ENCODE measurements at places on chromosomes 3 and 15. TPM values are rescaled to one million over a fixed set of nuclear protein-coding genes. Genes with fewer than 3 reads are reported as not detected.
A peak's percentile ranks its signal among the peaks of the same experiment; 100 is the strongest.

GRCh38 chr3:138824114-138824506 is 10.6 kb downstream of the PIK3CB start:
- DNase-seq, result no peak

DNA sequence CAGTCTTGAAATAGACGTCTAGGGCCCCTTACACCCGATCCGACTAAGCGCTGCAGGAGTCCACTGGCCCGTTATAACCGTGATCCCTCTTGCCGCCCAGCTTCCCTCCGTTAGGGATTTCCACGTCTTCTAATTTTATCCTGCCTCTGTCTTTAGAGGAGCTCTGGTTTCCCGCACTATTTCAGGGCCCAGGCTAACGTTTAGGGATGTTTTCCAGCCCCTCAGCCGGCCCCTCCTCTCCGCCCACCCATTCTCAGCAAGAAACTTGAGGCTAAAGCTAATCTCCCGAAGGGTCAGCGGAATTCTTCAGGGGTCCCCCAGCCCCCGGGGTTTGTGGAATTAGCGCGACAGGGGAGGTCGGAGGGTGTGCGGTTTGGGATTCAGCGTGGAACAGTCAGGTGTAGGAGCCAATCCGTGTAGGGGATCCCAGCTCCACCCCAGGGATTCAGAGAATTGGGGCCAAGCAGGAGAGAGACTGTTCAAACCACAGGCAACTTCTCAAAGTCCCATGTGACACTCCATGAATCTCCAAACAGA is 1.6 kb downstream of the PTX3 start:
- DNase-seq, result peak; percentile 63

Gene ISG20
- polyA plus RNA-seq, result 51.9 TPM

- no peak for DNase-seq
Measured at GRCh38 chr3:187292181-187292580, 644 bp upstream of the MASP1 start.

GRCh38 chr3:19573644-19574043 is 360.4 kb downstream of the EFHB start:
- no peak for DNase-seq

- no peak for DNase-seq
Measured at GRCh38 chr3:183862610-183863009, 22.1 kb downstream of the PARL start.

GRCh38 chr3:141722081-141722480 is 16.0 kb upstream of the RNF7 start:
- DNase-seq, result no peak

DNA sequence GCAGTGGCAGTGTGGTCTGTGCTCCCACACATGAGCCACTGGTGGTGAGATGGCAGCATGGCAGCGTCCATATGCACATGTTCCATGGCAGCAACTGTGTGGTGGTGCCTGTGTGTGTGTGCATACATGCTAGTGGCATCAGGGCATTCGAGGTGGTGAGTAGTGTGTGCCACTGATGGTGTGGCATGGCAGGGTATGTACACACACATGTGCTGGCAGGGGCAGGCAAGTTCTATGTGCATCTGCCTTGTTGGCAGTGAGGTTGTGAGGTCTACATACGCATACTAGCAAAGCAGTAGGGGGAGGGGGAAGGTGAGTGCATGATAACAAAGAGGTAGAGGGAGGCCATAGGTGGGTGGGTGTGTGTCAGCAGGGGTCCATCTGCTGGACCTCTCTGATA is 378.7 kb downstream of the C3orf38 start:
- DNase-seq, result no peak

DNA sequence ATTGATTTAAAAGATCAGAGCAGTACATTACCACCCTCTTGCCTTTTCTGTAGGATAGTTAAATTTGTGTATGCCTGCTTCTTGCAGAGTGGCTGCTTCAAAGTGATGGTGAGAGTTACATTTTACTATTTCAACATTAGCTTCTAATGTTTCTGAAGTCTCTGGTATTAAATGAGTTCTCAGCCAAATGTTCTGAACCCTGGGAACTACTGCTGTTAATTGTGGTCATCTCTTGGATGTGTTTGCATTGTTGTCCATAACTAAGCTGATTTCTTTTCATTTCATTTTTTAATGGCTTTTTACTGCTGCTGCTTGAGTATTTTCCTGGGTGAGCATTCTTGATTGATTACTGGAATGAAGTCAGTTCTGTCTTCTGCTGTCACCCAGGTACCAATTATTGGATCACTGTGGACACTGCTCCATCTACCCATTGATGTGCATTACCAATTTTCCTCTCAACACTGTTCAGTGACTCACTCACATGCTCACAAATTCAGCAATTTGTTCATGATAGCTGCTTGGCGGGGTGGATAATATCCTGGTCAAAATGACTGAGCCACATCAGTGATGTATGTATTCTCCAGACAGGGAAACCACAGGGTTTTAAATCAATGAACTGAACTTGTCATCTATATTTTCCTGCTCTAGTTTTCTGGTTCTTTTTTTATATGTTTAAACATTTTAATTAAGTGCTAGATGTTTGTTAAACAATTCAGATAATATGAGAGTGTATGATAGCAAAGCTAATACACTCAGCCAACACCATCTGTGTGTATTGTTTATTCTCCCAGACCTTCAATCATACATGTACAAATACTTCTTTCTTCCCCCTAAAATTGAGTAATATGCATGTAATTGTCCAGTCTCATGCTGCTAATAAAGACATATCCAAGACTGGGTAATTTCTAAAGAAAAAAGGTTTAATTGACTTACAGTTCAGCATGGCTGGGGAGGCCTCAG is 587.6 kb downstream of the RSL24D1 start:
- no peak for DNase-seq

GRCh38 chr3:128788268-128788869 is 62.4 kb downstream of the RAB7A start:
- no peak for DNase-seq

GRCh38 chr3:1117843-1118473 is 25.1 kb downstream of the CNTN6 start:
- DNase-seq, result peak; percentile 16

- no peak for DNase-seq
Measured at GRCh38 chr15:27706300-27706699, 392.8 kb downstream of the OCA2 start.

DNA sequence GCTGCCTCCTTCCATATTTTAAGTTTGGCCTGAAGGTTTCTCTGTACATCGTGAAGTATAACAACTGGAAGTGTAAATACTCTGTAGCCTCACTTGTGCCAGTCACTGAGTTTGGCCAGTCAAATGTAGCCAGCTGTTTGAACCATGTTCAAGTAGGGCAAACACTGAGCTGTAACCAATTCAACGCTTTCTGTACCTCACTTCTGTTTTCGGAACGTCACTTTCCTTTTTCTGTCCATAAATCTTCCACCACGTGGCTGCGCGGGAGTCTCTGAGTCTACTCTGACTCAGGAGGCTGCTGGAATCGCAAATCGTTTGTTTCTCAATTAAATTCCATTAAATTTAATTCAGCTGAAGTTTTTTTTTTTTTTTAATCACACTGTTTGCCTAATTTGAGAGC is 88.8 kb upstream of the RARB start:
- DNase-seq, result no peak

Gene ANKRD34C
- not detected for polyA plus RNA-seq

DNA sequence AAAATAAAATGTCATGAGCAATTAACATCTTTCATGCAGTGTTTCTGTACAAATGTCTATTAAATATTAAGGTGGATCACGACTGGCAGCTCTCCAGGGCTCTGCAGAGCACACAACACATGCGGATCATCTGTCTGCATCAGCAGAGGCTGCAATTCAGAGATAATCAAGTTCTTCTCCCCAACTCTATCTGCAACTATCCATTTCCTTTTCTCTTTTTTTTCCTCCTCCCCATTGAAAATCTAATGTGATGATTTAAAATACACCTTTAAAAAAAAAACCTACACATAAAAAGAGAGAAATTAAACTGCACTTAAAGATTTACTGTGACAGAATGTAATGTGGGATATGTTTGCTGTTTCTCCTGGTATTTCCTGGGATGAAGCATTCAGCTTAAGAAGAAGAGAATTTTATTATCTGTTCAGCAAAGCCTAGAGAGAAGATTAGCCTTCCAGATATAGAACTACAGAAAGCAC is 352.6 kb upstream of the CCDC54 start:
- peak; percentile 16 for DNase-seq

Gene PRTG
- 0.53 TPM for polyA plus RNA-seq

DNA sequence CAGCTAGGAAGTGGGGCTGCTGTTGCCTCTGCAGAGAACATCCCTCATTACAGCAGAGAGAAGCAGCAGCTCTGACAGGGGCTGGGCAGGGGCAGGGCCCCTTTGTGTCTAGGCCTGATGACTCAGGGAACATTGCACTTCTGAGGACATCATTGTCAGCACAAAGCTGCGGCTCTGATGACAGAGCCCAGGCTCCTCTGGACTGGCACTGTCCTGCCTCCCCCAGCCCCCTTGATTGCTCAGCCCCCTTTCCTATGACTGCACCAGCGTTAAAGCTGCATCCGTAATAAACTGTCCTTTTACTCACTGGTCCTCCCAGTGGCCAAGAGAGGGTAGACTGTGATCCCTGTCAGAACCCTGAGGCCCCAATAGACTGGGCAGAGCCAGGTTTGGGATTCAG is 18.3 kb downstream of the TRH start:
- no peak for DNase-seq

Gene MCF2L2
- polyA plus RNA-seq, result 0.05 TPM

GRCh38 chr3:4772171-4772804 is 206.9 kb upstream of the BHLHE40 start:
- DNase-seq, result peak; percentile 77

DNA sequence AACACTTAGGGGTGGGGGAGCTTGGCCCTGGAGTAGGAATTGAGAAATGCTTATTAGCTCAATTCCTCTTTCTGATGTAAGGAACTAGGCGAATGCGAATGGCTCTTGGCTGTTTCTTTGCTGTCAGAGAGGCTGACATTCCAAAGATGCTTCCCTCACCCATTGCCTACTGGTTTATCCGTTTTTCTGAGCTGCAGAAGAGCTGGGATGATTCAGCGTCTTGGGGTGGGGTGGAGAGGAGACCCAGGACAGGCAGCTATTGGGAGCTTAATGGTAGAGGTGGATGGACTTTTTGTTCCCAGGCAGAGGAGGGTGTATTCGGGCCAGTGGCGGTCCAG is 9.8 kb downstream of the PLEKHO2 start:
- DNase-seq, result peak; percentile 76

Gene CLDN16
- not detected for polyA plus RNA-seq

- no peak for DNase-seq
Measured at GRCh38 chr15:84057714-84058331, 177.8 kb upstream of the GOLGA6L4 start.

Gene BOC
- polyA plus RNA-seq, result 17.5 TPM

Gene PLA2G4E
- 0.78 TPM for polyA plus RNA-seq

- no peak for DNase-seq
Measured at GRCh38 chr3:75171630-75172230, 492.4 kb upstream of the FRG2C start.

- DNase-seq, result no peak
Measured at GRCh38 chr3:58464866-58465265, 27.0 kb upstream of the KCTD6 start.

Gene OCA2
- polyA plus RNA-seq, result 0.75 TPM

DNA sequence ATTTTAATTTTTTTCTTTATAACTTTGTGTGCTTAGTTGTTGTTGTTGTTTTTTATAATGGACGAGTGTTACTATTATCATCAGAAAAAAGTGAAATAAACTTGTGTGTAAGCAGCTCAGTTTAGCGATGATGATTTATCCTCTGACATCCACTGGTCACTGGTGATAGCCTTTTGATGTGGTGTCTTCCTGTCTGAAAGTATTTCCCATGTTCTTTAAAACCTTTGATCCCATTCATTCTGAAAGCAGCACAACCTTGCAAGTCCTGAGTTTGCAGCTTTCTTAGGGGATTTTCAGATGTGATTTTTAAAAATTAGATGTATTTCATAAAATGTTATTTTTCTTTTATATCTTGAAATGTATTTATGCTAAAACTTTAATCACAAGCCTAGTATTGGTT is 85.9 kb upstream of the ZPLD1 start:
- no peak for DNase-seq

DNA sequence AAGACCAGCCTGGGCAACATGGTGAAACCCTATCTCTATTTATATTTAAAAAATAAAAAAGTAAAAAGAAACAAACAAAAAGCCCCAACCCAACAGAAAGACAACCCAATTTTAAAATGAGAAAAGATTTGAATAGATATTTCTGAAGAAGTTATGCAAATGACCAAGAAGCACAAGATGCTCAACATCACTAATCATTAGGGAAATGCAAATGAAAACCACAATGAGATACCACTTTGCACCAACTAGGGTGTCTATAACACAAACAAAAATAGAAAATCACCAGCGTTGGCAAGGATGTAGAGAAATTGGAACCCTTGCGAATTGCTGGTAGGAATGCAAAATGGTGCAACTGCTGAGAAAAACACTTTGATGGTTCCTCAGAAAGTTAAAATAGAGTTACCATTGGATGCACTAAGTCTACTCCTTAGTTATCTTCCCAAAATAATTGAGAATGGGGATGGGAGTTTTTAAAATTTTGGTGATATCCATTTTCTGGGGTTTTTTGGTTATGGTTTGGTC is 45.8 kb upstream of the CCNB2 start:
- DNase-seq, result no peak

Gene TIMMDC1
- polyA plus RNA-seq, result 66.6 TPM

DNA sequence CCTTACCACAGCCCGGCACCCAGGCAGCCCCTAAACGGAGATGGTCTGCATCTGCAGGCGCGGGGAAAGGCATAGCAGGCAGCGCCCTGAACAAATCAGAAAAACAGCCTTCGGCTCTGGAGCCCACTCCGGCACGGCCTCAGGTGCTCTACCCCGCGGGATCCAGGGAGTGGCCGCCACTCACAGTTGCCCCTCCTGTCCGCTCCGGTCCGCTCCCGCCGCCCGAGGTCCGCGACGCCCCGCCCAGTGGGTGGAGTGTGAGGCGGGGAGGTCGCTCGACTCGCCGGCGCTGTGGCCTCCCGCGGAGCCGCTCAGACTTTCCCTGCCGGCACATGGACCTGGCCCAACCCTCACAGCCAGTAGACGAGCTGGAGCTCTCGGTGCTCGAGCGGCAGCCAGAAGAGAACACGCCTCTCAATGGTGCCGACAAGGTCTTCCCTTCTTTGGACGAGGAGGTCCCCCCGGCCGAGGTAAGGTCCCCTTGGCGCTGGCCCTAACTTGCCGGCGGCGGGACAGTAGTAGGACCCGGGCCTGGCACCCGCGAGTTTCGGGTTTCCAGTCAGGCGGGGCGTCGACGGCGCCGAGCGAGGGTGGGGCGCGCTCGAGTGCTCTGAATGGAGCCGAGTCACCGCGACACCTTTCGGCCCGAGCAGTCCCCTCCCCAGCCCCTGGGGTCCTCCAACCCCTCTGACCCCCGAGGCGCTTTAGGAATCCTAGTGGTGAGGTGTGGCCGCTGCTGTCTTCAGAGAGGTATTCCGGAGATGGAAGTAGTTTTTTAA is at the start of gene C3orf52:
TSS of gene C3orf52 (plus strand) at position 314 of the 779 bp plus-strand sequence. CDS start at position 333, 19 bp downstream.
- DNase-seq, result peak; percentile 94

Gene DPH6
- 10.8 TPM for polyA plus RNA-seq

Gene SPINT1
- 76.8 TPM for polyA plus RNA-seq

- no peak for DNase-seq
Measured at GRCh38 chr15:84082739-84083138, 152.8 kb upstream of the GOLGA6L4 start.

Gene RBMS3
- 3.8 TPM for polyA plus RNA-seq
